ENCODE measurements at places on chromosomes 4 and X.

DNA sequence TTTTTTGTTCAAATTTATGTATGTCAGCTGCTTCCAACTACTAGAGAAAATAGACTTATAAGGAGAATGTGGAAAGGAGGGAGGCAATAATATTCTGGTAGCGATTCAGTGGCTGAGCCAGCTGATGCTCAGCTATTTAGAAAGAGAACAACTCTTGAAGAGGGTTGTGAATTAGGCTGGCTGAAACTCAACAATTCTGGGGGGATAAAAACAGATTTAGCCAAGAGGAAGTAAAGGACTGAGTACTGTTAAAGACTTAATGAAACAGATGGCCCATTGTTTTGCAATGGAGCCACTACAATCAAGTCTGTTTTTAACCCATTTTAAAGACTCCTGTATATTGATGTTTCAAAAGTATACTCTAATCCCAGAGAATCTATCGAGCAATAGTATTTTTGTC lies 1058.9 kb downstream of the C4orf33 start:
- DNase-seq, result no peak

DNA sequence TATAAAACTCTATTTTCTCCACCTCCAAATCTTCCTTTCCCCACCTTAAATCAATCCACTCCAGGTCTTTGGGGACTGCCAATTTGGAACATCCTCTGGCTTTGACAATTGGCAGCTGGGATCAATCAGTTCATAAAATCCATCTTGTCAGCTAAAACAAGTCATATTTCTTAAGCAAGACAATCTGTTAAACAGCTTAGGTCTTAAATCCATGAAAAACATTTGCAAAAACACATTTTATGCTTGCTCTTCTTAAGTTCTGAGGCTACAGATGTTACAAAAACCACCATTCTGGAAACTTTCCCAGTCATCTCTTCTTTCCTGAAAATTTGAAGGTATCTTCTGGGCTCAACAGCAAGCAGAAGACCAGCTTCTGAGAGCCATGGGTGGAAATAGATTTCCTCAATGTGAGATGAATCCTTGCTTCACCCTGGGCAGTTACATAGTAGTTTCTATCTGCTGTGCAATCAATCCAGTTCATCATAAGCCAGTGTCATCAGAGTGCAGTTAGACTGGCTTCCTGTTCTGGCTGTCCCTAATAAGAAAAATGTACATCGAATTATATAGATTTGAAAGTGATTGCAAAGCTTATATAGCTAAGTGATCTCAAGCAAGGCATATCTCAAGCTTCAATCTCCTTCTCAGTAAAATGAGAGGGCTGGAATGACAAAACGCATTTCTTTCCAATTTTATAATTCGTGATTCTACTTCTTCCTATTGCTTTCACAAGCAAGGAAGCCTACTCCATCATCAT lies 402.7 kb upstream of the INTU start:
- no peak for DNase-seq

GRCh38 chr4:54840992-54841768 lies 183.4 kb downstream of the KIT start:
- no peak for DNase-seq

DNA sequence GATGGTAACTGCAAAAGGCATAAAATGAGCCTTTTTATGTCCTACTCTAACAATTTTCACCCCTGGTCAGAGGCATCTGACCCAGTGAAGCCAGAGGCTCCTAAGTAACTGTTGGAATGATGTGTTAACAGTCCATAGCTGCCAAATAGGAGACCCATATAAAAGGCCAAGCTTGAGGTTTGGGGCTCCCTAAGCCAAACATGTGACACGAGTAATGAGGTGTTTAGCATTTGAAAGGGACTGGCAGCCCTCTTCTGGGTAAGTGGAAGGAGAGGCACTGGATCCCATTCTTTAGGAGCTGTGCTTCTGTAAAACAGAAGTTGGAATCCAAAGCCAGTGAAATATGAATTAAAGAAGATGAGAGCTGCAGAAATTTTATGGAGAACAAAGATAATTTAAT lies 100.6 kb upstream of the PNPLA4 start:
- DNase-seq, result no peak

Measured in activated CD4-positive, alpha-beta T cell treated with anti-CD3 and anti-CD28 coated beads, Interleukin-2, amount 50 U/mL, for 1 hour (primary cell).